ENCODE measurements at places on chromosomes 2 and 18.

DNA sequence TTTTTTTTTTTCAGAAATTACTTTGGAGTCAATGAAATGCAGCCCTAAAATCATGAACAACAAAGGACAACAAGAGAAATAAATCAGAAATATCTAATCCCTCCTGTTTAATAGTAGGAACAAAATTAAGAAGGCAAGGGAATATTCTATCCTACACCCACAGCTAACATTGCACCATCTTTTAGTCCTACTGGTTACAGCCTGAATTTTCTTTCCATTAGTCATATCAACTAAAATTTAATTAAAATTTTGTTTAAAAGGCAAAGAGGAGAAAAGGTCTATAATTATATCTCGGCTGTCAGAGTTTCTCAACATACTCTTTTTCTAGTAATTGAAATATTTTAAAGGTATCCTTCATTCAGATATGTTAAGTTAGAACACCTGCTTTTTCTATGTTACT lies 61.9 kb downstream of the DTNA start:
- no peak for DNase-seq

- no peak for DNase-seq
Measured at GRCh38 chr2:101273056-101273455, 20.4 kb downstream of the CNOT11 start.

GRCh38 chr2:101364878-101365277 lies 22.4 kb downstream of the CREG2 start:
- DNase-seq, result no peak

DNA sequence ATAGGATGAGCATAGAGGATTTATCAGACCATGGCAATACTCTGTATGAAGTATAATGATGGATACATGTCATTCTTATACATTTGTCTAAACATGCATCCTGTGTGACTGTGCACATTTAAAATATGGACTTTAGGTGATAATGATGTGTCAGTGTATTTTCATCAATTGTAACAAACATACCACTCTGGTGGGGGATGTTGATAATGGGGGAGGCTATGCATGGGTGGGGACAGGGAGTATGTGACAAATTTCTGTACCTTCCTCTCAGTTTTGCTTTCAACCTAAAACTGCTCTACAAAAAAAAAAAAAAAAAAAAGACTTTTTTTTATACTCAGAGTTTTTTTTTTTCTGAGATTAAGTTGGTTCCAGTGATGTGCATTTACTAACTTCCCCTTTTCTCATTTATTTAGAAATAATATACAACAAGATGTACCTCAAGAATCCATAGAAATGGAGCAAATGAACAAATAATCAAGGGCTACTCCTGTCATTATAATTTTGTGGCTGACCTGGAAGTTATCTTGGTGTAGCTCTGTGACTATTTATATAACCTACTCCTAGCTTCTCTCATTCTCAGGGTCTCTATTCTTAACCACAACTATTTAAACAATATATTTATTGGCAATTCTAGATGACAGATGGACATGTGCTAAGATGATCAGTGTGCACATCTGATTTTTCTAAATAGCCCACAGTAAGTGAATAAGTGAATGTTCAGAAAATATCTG lies 108.9 kb upstream of the ITGA4 start:
- DNase-seq, result no peak

DNA sequence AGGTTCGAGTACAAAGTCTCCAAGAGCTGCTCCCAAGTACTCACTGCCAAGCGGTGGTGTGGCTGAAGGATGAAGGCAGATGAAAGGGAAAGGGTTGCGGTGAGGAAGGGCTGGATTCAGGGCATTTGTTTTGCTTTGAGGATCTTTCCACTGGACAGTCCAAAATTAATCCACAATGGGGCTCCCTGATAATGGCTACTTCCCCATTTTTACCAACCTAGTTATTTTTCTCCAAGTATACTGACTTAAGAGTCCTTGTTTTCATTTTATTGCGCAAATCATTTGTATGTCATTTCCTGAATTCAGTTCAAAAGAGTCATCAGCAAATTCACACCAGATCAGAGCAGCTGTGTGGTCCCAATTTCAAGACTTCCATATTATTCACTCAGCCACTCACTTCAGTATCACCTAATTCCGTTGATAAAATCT lies 464 bp upstream of the SESTD1 start:
- DNase-seq, result no peak

DNA sequence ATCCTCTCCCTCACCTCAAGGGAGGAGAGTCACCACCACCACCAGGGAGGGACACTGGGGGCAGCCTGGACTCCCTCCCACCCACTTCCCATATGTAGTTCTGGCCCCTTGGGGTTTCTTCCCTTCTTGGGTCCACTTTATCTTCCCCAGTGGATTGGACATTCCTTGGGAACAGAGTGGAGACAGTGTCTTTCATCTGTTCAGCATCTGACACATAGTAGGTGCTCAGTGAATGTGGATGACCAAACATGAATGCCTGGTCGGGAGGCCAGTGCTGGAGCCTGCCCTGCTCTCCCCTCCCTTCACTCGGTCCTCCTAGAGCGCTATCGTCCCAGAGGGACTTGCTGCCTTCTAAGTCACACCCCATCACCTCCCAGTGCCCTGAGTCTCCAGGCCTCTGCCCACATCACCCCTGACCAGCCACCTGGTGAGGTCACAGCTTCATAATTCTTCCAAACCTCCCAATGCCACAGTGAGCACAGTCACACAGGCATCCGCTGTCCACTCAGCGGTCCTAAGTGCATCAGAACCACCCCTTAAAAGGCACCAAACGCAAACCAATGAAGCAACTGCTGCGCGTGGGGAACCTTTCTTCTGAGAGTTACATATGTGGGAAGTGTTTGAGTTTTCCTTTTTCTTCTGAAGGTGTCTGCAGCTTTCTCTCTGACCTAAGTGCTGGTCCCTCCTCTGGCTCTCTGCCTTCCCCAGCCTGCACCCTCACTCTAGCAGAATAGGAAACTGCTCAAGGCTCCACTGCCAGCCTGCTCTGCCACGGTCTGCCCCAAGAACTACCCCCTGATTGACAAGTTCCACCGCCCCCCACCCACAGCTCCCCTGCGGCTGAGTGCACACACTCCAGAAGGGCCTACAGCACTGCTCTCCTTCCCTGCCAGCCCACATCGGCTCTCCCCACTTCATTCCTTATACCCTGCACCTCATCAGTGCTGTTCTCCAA lies 7.2 kb upstream of the SFXN5 start:
- DNase-seq, result no peak

DNA sequence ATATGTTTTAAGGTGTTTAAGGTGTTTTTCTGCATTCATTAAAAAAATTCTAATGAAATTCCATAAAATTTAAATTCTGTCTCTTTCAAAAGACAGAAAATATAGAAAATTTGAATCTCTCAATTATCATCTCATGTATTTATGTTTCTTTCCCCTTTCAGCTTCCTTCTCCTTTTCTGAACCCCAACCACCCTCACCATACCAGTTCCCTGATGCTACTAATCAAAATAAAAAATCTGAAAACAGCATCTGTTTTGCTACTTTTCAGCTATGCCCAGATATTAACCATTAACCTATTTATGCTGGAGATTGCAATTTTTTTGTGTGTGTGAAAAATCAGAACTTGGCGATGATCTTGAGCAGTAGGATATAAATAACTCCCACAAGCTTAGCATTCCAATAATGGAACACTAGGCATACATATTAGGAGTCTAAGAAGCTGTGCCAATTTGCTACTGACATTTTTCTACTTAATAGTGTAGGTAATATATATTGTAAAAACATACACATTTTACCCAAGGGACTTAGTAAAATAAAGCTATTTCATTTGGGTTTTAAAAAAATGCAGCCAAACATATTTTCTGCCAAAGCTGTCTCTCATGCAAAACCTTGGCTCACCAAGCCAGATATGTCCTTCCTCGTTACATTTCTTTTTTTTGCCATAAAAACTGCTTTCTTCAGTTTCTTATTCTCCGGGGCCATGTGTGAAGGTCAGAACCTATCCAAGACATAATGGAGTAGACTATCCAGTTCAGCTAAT lies 32.6 kb upstream of the AGPS start:
- no peak for DNase-seq

DNA sequence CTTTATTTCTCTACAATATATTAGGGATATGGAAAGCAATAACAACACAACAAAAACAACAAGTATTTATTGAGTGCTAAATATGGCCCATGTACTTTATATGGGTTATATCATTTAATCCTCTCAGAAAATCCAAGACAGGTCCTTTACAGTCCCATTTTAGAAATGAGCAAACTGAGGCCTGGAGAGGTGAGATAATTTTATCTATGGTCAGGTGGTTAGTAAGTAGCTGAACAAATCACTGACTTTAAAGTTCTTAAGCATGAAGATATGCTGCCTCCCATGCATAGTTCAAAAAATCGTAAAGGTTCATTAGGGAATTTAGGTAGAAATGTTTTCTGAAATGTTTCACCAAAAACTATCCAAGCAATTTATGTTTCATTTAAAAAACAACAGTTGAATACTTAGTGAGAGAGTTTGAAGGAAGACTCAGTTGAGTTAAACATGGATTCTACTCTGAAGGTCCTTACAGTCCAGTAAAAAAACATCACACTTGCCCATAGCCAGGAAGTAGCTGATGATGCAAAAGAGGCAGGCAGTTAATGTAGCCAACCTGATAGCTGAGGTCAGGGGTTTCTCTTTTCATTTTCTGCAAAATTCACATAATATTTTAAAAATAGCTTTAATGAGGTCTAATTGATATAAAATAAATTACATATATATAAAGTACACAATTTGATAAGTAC lies 7.6 kb upstream of the NFE2L2 start:
- no peak for DNase-seq

GRCh38 chr2:42048299-42049220 lies 739 bp downstream of the PKDCC start:
- DNase-seq, result peak; percentile 66

DNA sequence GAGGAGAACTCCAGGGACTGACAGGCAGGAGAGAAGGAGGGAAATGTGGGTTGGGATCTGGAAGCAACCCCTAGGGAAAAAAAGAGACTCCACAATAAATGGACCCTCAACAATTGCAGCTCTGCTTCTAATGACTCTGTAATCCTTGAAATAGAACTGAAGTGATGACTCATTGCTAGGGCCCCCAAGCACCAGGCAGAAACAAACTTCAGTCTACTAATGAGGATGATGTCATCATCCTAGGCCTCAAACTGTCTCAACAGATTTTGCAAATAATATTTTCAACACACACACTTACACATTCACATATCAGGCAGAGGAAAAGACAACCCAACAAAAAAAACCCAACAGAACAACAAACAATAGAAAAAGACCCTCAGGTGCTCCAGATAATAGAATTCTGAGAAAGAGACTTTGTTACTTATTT lies 143.3 kb downstream of the HDAC4 start:
- DNase-seq, result no peak

- no peak for DNase-seq
Measured at GRCh38 chr2:52414561-52415295, 1352.9 kb upstream of the CHAC2 start.

DNA sequence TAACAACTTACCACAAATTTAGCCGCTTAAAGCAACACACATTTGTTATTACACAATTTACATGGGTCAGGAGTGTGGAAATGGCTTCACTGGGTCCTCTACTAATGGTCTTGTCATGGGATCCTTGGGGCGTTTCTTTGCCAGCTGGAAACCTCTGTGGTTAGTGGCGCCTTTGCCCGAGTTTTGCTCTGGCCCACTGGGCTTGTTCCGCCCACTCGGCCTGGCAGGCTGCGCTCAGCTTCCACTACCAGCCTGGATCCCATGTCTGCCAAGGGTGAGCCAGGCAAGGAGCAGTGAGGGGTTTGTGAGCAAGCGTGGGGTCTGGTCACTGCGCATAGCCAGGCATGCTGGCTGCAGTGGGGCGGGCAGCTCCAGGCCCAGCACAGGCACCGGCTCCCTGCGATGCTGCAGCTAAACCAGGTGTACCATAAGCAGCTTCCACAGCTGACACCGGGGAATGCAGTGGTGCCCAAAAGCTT lies 16.2 kb upstream of the MBD2 start:
- no peak for DNase-seq

DNA sequence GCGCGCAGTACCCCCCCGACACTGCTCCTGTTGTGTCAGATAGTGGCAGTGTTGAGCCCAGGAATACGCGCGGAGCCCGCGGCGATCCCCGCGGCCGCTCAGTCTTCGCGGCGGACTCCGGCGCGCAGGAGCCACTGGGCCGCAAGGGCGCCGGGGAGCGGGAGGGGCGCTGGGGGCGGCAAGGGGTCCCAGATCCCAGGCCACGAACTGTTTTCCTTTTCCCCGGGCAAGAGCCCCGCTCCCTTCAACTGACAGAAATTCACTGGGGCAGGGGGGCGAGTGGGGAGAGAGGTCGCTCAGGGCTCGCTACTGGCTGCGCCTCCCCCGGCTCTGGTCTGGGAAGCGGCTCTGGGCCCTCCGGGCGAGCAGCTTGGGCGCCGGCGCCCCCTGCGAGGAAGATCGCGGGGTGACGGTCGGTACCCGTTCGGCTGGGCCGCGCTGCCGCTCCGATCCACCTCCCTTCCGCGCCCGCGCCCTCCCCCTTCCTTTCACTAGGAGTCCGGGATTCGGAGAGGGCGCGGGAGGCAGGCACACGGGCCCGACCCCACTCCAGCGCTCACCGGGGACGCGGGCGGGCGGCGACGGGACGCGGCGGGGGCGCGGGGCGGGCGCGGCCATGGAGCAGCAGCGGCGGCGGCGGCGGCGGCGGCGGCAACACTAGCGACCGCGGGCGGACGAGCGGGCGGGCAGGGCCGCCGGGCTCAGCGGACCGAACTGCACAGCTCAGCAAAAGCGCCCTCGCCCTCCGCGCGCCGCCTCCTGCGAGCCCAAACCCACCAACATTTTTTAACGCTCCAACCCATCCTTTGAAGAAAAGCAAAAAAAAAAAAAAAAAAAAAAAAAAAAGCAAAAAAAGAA lies 1.4 kb upstream of the SETBP1 start:
- peak; percentile 88 for DNase-seq

All from stomach (tissue), 19 donors.